T-helper 2 cell (primary cell): ENCODE measurements at places on chromosomes 11 and 22.

- no peak for DNase-seq
These were observed 272.5 kb downstream of the BUD13 start for GRCh38 chr11:116500026-116500946.

DNA sequence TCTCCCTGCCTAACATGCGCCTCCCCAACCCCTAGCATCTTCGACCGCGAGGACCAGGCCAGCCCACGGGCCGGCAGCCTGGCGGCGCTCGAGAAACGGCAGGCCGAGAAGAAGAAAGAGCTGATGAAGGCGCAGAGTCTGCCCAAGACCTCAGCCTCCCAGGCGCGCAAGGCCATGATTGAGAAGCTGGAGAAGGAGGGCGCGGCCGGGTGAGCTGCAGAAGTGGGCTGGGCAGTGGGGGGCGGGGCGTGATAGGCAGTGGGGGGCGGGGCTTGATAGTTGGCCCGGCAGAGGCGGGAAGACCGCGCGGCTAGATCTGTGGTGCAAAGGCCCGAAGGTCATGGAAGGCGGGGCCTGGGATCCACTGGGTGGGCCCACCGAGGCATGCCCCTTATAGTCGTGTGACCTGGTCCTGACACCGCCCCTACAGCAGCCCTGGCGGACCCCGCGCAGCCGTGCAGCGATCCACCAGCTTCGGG lies 8.7 kb downstream of the SELENOM start:
- DNase-seq: no peak

DNA sequence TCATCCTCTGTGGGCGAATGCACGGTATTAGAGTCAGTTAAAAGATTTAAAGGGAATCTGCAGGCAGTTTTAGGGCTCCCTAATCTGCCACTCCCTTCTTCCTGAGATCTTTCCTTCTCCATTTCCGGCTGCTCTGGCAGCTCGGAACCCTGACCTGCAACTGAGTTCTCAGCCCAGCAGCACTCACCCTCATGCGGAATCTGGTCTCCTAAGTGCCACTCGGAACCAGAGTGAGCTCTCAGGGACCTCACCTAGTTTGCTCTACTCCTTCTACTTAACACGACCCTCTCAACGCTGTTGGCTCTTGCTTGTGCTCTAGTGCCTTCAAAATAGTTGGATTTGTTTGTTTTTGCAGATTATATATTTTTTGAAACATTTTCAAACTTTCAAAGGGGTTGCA lies 19.3 kb upstream of the IL10RA start:
- no peak for DNase-seq

- DNase-seq: no peak
These were observed 529.6 kb downstream of the NTM start for GRCh38 chr11:131899950-131900580.

DNA sequence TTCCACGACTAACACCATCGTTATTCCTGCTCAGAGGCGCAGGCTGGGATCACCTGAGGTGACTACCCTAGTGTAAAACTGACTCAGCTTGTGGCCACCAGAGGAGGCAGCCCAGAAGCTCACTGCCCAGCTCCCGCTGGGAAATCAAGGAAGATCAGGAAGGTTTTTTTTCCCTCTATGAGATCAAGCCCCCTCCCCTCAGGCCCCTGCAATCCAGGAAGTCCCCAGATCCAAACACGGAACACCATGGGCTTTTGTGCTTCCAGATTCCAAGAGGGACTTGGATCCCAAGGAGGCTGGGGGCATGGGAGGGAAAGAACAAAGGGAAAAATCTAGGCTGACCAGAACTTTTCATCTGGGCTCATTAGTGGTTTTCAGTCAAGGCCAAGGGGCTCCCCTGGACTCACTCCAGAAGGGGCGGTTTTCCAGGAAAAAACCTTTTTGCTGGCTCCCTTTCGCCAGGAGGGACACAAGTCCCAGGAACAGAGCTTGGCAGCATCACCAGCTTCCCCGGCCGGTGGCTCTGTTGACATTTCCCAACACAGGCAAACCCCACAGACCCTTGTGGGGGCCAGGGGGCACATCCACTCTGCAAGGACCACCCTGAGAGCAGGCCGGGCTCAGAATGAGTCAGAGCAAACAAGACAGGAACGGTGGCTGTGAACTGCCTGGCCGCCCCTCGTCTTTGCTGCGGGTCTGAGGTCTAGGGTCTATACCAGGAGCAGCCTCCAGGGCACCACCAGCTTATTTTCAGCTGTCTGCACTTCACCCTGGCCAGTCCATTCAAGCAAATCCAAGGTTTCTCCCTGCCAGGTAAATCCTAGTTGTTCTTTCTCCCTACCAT lies 36.8 kb downstream of the MYH9 start:
- no peak for DNase-seq

DNA sequence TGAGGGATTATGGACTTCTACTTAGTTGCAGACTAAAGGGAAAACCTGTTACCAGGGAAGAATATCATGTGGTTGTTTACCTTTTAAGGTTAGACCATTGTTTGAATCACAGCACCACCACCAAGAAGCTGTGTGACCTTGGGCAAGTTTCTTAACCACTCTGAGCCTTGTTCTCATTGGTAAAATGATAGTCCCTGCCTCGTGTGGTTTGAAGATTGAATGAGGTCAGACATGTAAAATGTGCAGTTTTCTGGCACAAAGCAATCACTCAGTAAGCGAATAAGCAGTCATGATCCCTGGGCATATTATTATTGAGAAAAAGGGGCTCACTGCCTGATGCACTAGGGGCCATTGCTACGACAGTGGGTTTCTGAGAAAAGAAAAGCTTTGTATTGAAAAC lies 28.3 kb downstream of the MOV10L1 start:
- no peak for DNase-seq

GRCh38 chr22:29951791-29952413 lies 68.9 kb downstream of the MTMR3 start:
- DNase-seq: no peak

GRCh38 chr11:24934733-24935439 lies 438.0 kb downstream of the LUZP2 start:
- no peak for DNase-seq

DNA sequence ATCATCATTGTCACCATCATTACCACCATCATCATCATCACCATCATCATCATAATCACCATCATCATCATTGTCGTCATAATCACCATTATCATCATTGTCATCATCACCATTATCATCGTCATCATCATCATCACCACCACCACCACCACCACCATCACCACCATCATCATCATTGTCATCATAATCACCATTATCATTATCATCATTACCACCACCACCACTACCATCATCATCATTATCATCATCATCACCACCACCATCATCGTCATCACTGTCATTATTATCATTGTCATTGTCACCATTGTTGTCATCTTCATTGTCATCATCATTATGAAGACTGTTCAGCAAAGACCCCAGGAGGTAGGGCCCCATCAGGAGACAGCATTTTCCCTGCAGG lies 33.3 kb downstream of the SMIM38 start:
- DNase-seq: no peak

- DNase-seq: no peak
These were observed 119.3 kb upstream of the SERPIND1 start for GRCh38 chr22:20654343-20655208.

GRCh38 chr22:23772315-23772648 lies 367 bp upstream of the MMP11 start:
- DNase-seq: no peak

DNA sequence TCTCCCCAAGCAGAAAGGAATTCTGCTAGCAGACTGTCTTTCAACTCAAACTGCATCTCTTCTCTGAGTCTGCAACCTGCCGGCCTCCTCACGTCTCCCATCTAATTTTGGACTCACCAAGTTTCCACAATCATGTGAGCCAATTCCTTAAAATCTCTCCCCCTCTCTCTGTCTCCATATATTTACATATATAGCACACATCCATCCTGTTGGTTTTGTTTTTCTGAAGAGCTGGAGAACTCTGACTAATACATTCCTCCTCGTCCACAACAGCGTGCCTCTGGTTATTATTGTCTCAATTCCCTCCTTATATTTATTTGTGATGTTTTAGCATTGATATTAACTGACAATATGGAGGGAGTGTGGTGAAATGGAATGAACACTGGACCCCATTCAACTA lies 29.6 kb upstream of the FJX1 start:
- DNase-seq: no peak

DNA sequence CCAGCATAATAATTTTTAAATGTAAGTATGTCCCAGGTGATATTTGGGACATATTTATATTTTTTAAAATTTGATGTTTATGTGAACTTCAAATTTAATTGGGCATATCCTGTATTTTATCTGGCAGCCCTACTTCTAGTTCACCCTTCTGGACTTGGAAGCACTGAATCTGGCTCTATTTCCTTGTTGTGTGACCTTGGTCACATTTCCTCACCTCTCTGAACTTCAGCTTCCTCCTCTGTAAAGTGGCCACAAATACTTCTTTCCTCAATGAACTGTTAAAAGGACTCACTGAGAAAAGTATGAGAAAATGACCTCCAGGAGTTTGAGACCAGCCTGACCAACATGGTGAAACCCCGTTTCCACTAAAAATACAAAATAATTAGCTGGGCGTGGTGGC lies 8.1 kb upstream of the RNF185 start:
- no peak for DNase-seq

GRCh38 chr11:116865696-116866095 lies 28.3 kb upstream of the APOA1 start:
- DNase-seq: no peak

GRCh38 chr22:26671317-26672059 lies 14.1 kb downstream of the MIAT start:
- peak; percentile 31 for DNase-seq

GRCh38 chr22:40237788-40238424 lies 60.2 kb downstream of the TNRC6B start:
- DNase-seq: no peak

- DNase-seq: no peak
These were observed 983.3 kb upstream of the TENM4 start for GRCh38 chr11:80424012-80424695.

DNA sequence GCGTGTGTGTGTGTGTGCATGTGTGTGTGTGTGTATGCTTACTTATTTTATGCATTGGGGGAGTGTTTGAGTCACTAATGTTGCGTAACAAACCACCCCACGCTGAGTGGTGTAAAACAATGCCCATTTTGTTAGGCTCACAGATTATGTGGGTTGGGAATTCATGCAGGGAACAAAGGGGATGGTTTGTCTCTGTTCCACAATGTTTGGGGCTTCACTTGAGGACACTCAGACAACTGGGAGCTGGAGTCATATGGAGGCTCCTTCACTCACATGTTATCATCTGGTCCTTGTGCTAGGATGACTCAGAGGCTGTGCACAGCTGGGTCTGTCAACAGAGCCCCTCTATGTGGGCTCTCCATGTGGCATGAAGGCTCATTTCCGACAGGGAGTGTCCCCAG lies 51.3 kb upstream of the LARGE1 start:
- no peak for DNase-seq

- no peak for DNase-seq
These were observed 1459.4 kb upstream of the TENM4 start for GRCh38 chr11:80900265-80900664.

DNA sequence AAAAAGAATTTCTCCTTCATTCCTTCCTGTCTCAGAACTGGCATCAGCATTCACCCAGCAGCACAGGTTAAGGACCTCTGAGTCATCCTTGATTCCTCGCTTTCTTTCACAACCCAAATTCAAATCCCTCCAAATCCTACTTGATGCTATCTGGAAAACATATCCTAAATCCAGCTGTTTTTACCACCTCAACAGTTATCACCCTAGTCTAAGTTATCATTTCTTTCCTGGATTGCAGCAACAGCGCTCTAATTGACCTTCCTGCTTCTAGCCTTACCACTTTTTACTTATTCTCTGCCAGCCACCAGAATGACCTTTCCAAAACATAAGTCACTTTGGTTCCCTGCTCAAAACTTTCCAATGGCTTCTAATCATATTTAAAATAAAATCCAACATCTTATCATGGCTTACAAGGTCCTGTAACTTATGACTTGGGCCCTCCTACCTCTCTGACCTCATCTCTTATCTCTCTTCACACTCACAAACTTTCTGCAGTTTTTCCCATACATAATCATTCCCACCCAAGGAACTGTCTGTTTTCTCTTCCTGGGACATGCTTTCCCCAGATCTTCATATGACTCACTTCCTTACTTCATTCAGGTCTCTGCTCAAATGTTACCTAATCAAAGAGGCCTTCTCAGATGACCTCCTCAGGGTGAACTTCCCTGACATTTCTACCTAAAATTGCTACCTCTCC lies 119.4 kb downstream of the TTC28 start:
- no peak for DNase-seq

DNA sequence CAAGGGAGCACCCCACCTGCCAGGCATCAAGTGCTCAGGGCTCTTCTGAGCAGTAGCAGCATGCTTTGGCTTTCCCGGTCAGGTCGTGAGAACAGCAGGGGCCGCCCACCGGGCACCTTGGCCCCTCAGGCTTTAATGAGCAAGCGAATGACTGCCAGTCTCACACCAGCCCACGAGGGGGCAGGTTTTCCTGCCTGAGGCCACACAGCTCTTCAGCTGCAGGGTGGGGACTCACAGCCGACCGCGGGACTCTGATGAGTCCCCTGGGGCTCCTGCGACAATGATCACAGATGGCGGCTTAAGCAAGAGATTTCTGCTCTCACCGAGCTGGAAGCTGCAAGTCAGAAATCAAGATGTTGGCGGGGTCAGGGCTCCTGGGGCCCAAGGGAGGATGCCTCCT lies 14.3 kb upstream of the FGF19 start:
- DNase-seq: no peak

- no peak for DNase-seq
These were observed 9.8 kb upstream of the SEPTIN5 start for GRCh38 chr22:19704355-19705015.

GRCh38 chr11:876545-876944 lies 33.9 kb downstream of the TSPAN4 start:
- no peak for DNase-seq

- no peak for DNase-seq
These were observed 12.9 kb downstream of the TPST2 start for GRCh38 chr22:26577081-26577480.

- no peak for DNase-seq
These were observed 17.2 kb downstream of the P2RY2 start for GRCh38 chr11:73235236-73235786.

DNA sequence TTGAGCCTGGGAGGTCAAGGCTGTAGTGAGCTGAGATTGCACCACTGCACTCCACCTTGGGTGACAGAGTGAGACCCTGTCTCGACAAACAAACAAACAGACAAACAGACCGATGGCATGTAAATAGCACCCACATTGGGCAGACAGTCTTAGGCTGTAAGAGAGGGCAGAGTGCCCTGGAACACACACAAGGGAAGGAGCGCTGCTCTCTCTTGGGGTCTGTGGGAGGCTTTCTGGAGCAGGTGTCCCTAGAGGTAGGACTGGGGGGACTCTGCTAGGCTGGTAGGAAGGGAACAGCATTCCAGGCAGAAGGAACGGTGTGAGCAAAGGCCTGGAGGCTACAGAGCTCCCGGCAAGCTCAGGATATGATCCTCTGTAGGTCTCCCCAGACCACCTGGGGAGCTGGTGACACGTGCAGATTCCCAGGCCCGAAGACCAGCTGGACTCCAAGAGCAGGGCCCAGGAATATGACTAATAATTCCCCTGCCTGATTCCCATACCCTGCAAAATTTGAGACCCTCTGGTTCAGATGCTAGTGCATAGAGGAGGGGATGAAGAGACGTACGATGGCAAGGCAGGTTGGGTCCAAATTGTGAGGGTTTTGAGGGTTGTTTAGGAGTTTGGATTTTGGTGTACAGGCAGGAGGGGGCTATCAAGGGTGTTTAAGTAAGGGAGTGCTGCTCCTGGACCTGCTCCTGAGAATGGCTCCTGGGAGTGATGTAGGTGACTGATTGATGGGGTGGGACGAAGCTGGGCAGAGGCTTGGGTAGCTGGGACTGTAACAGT lies 11.6 kb downstream of the SMIM38 start:
- DNase-seq: no peak

GRCh38 chr11:980438-981357 lies 55.0 kb downstream of the AP2A2 start:
- DNase-seq: no peak

- no peak for DNase-seq
These were observed 192.7 kb downstream of the C11orf91 start for GRCh38 chr11:33507967-33508366.
